HS-5 (cell line): ENCODE measurements at places on chromosomes 2 and 18.

DNA sequence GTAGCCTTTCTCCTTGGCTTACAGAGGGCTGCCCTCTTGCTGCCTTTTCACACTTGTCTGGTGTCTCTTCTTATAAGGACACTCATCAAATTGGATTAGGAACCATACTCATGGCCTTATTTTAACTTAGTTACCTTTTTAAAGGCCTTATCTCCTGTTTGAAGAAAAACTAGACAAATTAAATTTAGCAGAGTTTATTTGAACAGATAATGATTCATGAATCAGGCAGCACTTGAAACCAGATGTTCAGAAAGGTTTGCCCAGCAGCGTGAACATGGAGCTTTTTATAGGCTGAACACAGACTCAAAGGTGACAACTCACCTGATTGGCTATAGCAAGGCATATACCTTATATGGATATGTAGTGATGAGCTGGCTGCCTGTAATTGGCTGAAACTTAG, 238.0 kb downstream of the GULP1 start:
- no peak for DNase-seq

GRCh38 chr18:44128365-44128764, 552.3 kb upstream of the SETBP1 start:
- no peak for DNase-seq

DNA sequence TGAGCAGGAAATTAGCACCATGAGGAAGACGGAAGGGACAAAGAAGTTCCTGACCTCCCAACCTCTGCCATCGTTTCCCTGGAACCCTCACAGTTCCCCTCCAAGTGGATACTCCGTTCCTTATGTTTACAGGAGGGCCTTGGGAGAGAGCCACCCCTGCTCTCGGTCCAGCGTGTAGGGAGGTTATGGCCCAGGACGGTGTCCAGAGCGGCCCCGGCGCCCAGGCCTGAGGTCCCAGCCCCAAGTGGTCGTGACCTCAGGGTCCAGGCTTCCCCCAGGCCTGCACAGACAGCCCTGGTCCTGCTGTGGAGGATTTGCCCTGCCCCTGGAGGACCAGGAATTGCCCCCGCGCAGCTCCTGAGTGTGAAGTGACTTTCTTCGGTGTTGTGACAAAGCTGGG, 61.8 kb upstream of the RBM44 start:
- DNase-seq: no peak

DNA sequence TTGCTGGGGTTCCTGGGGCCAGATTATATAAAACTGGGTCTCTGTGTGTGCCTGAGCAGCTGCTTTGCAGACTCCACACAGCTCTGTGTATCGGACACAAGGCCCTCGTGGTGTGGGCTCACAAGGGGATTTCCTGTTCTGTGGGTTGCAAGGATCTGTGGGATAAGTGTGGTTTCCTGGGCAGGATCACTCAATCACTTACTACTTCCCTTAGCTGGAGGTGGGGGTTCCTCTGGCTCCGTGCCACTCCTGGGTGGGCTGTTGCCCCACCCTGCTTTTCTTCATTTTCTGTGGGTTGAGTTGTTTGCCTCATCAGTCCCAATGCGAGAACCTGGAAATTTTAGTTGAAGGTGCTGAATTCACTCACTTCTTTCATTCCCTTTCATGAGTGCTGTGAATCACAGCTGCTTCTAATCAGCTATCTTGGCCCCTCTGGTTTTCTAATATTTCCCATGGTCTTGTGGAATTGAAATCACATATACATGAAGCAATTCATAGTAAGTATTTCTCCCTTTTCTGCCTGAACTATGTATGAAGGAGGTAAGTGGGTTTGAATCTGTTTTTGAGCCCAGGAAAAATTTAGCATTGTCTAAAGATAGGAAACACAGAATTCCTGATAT, 196.3 kb downstream of the DCDC2C start:
- DNase-seq: no peak

- peak; percentile 70 for DNase-seq
Observed at GRCh38 chr2:9638532-9638931, 7.7 kb upstream of the YWHAQ start.

DNA sequence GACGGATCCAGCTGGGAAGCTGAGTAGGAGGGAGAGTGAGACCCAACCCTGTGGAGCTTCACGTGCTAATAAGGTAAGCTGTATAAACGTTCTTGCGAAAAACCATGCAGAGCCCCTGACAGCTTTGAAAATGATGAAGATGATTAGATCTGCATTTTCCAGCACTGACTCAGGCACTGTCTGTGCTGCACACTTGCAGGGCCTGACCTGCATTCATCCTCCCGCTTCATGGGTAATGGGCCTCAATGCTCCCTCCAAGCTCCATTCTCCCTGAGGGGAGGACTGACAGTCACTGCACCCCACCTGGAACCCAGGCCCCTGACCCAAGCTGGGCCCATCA, 205.4 kb downstream of the TMEM163 start:
- no peak for DNase-seq

- DNase-seq: no peak
Observed at GRCh38 chr2:63876311-63876710, 34.6 kb downstream of the UGP2 start.

GRCh38 chr2:236485519-236485918, 84.1 kb upstream of the ACKR3 start:
- no peak for DNase-seq

GRCh38 chr18:23784832-23785245, 95.6 kb downstream of the LAMA3 start:
- DNase-seq: peak; percentile 74

DNA sequence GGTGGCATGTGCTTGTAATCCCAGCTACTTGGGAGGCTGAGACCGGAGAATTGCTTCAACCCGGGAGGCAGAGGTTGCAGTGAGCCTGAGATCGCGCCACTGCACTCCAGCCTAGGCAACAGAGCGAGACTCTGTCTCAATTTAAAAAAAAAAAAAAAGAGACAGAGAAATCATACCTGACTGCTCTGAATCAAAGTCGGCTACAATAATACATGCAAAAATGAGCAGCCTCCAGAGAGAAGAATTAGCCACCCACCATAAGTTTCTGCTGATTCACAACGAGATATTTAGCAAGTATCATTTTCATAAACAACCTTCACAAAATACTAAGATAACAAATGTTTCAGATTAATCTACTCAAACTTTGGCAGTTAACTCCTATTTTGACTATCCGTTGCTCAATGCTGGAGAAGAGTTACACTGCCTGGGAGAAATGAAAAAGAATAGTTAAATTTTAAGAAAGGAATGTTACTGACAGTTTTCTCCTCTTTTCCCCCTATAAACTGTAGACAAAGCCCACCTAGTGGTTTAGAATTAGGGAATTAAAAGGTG, 1.5 kb downstream of the OSBPL1A start:
- DNase-seq: no peak

DNA sequence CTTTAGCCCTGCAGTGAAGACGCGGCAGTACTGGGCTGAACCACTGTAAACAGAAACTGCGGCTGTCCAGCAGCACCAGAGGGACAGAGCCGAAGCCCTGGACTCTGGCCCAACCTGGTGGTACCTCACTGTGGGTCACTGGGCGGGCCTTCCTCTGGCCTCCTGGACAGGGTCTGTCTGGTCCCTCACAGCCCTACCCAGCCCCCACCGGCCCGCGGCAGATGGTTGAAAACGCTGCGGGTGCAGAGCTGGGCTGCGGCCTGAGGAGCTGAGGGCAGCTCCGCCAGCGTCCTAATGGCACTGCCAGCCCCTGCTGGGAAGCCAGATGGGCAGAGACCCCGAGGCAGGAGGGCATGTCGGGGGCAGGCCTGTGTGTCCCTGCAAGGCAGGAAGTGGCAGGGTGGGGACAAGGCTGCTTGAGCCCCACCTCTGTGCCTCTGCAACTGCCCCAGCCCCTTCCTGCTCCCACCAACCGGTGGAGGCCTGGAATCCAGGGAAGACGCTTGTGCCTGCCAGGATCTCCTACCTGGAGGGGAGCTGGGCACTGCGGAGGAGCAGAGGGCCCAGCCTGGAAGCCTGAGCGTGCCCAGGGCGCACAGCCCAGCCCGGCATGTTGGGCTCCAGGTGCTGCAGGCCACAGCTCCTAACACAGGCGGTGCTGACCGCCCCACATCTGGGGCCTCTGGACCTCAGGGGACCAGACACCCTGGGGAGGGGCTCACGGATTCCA, 36.3 kb downstream of the HS6ST1 start:
- DNase-seq: no peak

GRCh38 chr18:57431467-57432080, 3.6 kb upstream of the ONECUT2 start:
- DNase-seq: no peak

DNA sequence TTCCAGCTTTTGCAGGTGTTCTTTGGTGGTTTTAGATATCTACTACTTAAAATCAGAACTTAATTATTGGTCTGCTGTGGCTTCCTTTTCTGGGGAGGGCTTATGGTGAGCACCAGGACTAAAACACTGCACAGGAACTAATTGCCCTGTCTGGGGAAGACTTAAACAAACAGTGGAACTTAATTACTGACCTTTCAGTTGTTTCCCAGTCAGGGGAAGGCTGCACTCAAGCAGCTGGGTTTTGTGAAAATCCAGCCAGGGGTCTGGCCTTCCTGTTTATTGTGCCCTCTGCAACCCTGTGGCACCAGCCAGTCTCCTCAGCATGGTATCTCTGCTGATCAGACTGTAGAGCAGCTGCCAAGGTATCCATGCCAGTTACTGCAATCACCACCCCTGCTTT, 398.2 kb downstream of the ADCYAP1 start:
- DNase-seq: no peak

- DNase-seq: no peak
Observed at GRCh38 chr2:116444256-116444872, 1370.1 kb upstream of the DDX18 start.

- no peak for DNase-seq
Observed at GRCh38 chr2:235854276-235854675, 313.9 kb downstream of the GBX2 start.

GRCh38 chr2:130335226-130335625, 7.5 kb upstream of the IMP4 start:
- DNase-seq: no peak

DNA sequence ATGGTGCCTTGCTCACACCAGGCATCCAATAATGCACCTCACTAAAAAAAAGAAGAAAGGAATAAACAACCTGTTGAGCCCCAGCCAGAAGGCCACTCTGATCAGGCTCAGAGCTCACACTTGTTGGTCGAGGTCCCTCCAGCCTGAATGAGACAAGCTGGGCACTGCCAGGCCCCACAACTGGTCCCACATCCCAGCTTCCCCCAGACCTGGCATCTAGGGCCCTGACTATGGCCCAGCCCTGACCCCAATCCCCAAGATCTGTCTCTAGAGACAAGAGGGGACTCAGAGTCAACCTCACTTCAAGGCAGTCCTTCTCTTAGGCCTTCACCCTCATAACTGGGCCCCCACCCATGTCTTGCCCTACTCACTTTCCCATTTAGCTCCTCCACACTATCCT, 22.4 kb downstream of the TEX51 start:
- DNase-seq: no peak

GRCh38 chr18:35060122-35060815, 19.1 kb downstream of the MAPRE2 start:
- DNase-seq: no peak

GRCh38 chr18:14086458-14087231, 45.6 kb downstream of the ZNF519 start:
- no peak for DNase-seq

DNA sequence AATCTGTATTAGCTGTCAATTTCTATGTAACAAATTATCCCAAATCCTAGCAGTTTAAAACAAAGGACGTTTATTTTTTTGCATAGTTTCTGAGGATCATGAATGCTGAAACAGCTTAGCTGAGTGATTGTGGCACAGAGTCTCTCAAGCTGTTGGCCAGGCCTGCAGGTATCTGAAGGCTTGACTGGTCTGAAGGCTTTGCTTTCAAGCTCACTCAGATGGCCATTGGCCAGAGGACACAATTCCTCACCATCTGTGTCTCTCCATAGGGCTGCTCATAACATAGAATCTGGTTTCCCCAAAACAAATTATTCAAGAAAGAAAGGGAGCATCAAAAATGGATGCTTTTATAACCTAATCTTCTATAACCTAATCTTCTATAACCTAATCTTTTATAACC, 33.7 kb downstream of the UNC80 start:
- DNase-seq: no peak

GRCh38 chr2:31296641-31297287, 62.8 kb downstream of the EHD3 start:
- no peak for DNase-seq

GRCh38 chr2:46980786-46981573, 65.4 kb upstream of the MCFD2 start:
- DNase-seq: no peak

DNA sequence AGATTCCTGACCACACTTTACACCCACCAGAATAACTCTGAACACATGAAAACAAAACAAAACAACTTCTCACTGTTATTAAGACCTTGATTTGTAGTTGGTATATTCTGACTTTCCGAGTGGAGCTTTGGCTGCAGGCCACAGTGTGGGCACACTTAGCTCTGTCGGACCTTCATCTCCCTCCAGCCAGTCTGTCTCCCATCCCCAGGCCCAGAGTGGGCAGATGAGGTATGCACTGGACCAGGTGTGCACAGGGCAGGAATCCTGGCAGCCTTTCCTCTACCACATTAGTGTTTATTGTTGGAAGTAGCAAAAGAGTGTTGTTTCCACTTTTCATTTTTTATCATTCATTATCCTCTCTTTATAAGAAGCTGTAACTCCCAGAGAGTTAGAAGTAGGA, 219.5 kb upstream of the TPO start:
- DNase-seq: no peak

DNA sequence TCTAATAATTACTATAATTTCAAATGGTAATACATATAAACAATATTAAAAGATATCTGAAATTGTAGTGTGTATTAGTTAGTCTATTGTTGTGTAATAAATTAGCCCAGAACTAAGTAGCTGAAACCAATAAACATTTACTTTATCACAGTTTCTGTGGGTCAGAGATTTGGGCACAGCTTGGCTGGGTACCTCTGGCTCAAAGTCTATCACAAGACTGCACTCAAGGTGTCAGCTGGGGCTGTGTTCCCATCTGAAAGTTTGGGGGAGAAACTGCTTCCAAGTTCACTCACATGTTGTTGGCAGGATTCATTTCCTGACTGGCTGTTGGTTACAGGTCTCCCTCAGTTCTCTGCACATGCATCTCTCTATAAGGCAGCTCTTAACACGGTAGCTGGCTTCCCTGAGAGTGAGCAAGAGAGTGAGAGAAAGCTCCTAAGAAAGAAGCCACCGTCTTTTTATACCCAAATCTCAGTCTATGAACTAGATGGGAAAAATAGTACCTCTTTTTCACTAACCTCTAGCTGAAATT, 25.6 kb upstream of the WIPF1 start:
- no peak for DNase-seq

DNA sequence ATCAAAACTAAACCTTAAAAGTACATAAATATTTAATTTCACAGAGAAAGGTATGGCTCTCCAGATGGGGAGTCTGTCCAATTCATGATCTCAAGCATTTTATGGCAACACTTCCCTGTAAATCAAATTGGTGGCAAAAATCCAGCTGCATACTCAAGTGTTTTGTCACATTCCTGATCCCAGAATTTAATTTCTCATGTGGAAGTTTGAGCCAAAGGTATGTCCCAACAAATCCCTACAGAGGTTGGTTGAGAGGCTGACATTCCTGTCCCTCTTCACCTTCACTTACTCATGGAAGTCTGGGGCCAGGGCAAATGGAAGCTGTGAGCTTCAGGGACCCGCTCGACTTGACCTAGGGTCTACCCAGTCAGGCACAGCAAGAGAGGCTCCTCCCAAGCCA, 17.7 kb downstream of the KLF7 start:
- peak; percentile 76 for DNase-seq

- no peak for DNase-seq
Observed at GRCh38 chr2:8281950-8282857, 399.7 kb upstream of the ID2 start.
